Stimulated activated CD4-positive, alpha-beta T cell treated with anti-CD3 and anti-CD28 coated beads, Interleukin-1b, Interleukin-23, amount 100 ng/mL, for 1 hour (primary cell): ENCODE measurements at places on chromosomes 16 and 17.

- DNase-seq: no peak
These were observed 23.8 kb upstream of the LCMT1 start for GRCh38 chr16:25087761-25088160.

- no peak for DNase-seq
These were observed 11.9 kb downstream of the TBX2 start for GRCh38 chr17:61411261-61412142.

GRCh38 chr17:81252987-81253329, 13.8 kb downstream of the NDUFAF8 start:
- no peak for DNase-seq

DNA sequence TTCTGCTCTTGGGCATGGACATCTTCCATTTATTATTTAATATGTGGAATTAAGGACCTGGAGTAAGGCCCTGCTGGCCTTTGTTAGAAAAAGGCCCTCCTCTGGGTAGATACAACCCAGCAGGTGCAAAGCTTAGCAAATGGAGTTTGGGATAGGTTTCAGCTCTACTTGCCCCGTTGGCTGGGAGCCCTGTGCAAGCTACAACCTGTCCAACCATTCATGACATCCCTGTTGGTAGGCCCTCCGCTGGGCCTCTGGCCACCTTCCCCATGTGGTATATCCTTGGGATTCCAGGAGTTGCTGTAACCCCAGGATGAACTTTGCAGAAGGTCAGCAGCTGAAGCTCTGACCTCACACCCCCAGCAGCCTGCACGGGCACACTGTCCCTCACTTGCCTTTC, 6.4 kb downstream of the NGFR start:
- DNase-seq: no peak

GRCh38 chr16:11871193-11871592, 19.9 kb upstream of the RSL1D1 start:
- no peak for DNase-seq

DNA sequence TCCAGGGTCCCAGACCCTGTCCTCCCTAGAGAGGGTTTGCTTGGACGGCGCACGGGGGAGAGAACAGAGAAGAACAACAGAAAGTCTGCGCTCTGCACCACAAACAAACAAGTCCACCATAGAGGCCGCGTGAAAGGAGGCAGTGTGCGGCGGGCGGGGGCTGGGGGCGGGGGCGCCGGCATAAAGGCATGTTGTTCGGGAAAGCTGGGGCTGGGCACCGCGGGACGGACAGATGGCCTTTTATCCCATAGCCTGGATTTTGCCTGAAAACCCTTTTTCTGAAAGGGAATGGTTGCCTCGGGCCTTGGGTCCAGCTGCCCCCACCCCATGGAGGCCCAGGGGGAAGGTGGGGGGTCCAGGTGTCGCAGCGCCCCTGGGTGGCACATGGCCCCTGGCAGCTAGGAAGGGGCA, 26.0 kb downstream of the FA2H start:
- no peak for DNase-seq

DNA sequence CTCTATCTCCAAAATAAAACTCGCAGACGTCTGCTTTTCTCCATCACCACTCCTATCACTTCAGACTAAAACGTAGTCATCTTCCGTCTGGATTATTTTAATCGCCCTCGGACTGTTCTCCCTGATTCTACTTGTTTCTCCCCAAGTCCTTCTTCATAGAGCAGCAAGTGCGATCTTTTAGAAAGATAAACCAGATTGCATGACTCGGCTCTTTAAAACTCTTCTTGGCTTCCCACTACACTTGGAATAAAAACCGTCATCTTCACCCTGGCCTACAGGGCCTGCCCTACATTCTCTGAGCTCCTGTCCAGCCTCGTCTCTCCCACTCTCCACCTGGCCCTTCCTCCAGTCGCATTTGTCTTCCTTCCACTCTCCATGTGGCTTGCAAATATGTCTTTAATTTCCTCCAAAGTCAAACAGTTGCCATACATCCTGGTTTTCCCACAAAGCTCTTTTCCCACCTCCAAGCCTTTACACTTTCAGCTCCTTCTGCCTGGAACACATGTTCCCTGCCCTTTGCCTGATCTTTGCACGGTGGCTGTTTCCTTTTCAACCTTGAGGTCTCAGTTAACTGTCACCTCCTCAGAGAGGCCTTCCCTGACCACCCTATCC, 70.5 kb upstream of the DHX40 start:
- no peak for DNase-seq

DNA sequence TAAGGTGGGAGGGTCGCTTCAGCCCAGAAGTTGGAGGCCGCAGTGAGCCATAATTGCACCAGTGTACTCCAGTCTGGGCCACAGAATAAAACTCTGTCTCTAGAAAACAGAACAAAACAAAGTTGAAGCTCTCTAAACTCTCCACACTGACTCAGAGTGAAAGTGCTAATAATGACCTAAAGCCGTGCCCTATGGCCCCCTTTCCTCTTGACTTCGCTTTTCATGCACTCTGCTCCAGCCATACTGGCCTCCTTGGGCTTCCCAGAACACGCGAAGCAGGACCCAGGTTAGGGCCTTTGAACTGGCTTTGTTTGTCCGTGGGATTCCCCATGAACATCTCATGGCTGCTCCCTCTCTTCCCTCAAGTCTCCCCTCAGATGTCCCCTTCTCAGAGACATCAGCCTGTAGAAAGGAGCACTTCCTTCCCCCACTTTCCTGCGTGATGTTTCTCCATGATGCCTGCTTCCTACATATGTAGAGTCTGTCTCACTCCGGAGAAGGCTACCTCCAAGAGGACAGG, 18.6 kb upstream of the SPN start:
- DNase-seq: no peak
